ENCODE measurements at places on chromosomes 2 and 18.
A peak's percentile ranks its signal among the peaks of the same experiment; 100 is the strongest.

GRCh38 chr2:127663566-127664064, 11.7 kb downstream of the LIMS2 start:
- DNase-seq = peak; percentile 32

DNA sequence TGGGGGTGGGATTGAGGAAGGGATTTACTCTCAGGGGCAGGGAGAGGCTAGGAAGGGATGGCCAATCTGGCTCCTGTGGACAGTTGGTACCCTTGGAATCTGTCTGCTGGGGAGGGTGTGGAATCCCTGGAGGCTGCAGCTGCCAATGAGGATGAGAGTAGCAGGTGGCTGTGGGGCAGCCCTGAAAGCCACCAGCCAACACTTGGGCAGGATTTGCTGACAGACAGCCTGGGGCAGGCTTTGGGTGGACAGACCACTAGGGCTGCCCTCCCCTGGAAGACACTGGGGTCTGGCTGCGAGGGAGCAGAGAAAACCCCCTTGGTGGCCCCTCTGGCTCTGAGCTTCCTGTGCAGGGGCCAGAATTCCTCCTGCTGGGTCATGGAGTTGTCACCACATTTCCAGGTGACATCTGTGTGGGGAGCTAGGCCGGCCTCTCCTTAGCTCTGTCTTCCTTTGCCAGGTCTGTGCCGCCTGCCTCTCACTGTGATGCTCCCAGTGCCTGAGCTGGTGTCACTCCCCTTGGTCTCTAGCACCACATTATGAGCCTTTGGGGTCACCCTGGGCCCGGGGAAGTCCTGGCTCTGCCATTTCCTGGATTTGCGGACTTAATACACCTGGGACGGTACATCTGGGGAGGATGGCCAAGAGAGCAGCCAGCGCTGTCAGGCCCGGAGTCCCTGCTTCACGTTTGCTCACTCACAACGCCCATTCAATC, 13.4 kb upstream of the ARHGEF4 start:
- no peak for DNase-seq

DNA sequence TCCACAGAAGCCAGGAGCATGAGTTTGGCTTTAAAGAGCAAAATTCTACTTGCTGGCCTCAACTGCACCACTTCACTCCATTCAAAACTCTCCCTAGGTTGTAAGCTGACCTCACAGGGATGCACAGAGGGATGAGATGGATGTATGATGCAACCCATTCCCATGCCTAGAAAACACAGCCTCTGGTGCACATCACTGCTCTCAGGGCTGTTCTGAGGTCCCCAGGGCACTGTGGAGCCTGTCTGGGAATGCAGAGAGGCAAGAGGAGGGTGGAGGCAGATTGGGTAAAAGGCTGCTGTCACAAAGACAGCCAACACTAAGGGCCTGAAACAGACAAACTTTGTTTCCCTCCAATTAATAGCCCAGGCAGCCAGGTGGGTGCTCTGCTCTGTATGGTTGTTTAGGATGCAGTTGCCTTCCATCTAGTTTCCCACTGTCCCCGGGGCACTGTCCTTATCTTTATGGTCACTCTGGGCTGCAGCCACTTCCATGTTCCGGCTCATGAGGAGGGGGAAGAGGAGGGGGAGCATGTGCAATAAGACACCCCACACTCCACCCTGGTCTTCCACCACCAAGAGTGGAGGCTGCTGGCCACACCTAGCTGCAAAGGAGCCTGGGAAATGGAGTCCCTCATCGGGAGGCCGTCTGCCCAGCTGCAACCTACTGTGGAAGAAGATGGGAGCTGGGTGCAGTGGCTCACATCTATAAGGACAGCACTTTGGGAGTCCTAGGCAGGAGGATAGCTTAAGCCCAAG, 7.0 kb downstream of the GPR45 start:
- DNase-seq = no peak

GRCh38 chr2:121038891-121039616, 245.9 kb downstream of the TFCP2L1 start:
- DNase-seq = peak; percentile 68

DNA sequence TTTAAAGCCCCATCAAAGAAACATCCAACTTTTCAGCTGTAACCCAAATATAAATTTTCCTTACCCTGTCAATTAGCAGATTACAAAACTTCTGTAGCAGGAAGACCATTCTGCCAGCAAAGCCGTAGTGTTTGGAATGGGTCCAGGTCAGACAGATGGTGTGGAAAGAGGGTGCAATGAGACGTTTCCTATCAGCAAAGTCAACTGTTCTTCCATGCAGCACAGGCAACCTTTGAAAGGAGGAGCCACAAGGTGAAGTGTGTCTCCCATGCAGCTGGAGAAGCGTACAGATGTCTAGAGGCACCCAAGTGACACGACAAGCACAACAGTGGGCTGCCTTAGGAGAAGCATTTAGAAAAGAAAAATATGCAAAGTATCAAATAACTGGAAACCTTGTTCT, 83.7 kb downstream of the SP3 start:
- DNase-seq = no peak

Measured in right forelimb (tissue), 1 donor.